ENCODE measurements at places on chromosomes 12 and 14.

DNA sequence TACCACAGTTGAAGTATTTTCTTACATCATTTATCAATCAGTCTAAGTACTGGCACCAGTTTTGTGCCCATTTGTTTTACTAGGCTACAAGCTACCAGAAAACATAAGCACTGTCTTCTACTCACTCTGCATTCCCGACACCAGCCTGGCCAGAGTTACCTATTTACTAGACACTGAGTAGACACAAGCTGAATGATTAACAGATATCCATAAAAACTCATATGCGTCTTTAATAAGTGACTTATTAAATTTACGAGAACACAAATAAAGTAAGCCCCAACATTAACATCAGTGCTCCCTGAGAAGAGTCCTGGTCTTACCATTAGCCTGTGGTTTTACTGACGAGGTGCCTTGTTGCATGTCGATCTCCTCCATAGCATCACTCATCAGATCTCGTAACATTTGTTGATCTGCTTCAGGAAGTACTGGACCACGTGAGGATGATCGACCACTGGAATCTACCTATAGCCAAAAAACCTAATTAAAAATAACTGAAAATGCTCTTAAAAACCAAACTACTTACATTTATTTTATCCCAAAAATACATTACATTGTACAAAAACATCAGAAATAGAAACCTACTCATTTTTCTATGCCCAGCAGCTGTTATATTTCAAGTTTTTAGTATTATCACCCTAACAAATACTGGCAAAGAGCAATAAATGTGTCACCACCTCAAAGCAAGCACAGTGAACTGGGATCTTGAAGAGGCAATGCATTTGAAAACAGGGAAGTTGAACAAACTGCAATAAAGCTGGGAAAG is 53.3 kb downstream of the BDKRB1 start:
- DNase-seq = no peak

DNA sequence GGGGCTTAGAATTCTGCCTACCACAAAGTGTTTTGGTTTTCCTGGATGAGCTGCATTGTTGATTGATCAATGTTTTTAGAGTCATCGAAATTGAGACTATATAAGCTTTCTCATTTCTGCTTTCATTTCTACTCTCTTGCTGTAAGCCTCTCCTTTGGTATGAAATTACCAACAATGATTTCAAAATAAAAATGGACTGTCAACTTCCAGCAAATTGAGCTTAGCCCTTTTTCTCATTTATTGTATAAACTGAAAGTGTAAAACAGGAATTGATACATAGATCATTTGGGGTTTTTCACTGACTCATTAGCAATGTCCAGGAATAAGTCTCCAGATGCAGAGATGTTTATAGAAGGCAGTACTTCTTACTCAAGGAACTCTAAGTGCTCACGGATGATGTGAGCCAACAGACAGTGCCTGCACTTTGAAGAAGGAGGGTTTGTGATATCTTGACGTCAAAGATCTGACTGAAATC is 20.0 kb upstream of the PCNX1 start:
- no peak for DNase-seq

DNA sequence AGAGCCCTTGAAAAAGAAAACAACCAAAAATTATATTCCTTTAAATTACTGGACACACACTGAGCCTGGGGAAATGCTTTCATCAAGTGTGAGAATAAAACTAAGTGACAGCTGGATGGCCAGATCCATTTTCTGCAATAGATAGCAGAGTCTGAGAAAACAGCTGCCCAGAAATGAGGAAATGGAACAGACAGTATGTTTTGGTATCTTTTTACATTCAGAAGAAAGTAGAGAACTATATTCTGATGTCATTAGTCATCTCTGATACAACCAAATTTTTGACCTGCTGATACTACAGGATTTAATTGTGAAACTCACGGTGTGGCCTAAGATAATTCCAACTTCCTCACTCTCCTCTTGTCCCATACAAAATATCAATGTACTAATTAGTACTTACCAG is 78.2 kb downstream of the HMGA2 start:
- no peak for DNase-seq

DNA sequence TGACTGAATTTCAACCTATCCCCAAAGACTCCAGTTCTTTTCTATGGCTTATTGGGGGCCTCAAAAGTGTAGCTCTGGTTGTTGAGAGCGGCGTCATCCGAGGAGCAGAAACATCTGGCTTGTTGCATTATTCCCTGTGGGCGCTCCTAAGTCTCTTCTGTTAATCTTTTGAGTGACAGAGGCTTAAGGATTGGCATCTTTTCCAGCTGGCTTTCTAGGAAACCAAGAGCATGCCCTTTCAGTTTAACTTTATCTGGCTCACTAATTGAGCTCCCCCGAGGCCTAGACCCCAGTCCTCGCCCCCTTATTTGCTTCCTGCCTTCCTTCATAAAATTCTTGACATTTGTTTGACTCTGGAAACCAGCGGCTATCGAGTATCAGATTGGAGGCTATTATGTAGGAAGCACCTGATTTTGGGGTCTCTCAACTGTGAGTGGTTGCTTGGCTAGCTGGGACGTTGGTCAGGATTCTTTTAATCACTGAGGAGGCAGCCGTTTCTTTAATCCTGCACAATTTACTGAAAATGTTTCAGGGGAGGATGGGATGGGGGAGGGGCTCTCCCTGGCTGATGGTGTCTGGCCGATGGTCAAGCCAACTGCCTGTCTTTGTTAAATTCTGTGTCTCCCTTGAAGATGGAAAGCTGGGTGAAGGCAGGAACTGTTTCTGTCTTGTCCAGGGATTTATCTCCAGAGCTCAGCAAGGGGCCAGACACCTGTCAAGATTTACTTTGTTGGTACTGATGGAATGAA is 3.1 kb downstream of the SMOC1 start:
- DNase-seq = no peak

- DNase-seq = no peak
Measured at GRCh38 chr12:19409376-19409775, 29.9 kb upstream of the AEBP2 start.

DNA sequence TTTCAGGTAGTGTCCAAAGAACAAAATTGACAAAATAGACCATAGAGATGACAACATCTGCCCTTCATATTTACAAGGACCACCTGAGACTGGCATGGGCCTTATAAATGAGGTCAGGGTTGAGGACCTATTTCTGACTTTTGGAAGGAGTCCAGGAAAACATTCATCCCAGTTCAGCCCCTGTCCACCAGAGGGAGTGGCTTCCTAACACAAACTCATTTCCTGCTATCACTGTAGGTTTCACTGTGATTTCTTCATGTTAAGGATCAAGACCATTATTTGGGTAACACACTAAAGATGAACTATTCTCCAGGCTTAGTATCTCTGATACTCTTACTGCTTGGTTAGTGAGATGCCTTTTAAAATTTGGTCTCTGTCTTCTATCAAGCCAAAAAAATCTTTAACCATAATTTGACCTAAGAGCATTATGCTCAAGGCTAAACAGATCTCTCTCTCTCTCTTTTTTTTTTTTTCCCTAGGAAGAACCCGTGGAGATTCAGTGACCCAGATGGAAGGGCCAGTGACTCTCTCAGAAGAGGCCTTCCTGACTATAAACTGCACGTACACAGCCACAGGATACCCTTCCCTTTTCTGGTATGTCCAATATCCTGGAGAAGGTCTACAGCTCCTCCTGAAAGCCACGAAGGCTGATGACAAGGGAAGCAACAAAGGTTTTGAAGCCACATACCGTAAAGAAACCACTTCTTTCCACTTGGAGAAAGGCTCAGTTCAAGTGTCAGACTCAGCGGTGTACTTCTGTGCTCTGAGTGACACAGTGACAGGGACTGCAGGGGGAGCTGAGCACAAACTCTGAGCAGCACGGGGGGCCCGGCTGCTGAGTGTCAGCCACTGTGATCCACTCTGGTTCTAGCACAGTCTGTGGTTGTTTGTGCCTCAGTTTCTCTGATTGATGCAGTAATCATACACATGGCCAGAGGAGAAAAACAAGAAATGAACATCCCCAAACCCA is 267.6 kb upstream of the OR4E1 start:
- DNase-seq = peak; percentile 22

DNA sequence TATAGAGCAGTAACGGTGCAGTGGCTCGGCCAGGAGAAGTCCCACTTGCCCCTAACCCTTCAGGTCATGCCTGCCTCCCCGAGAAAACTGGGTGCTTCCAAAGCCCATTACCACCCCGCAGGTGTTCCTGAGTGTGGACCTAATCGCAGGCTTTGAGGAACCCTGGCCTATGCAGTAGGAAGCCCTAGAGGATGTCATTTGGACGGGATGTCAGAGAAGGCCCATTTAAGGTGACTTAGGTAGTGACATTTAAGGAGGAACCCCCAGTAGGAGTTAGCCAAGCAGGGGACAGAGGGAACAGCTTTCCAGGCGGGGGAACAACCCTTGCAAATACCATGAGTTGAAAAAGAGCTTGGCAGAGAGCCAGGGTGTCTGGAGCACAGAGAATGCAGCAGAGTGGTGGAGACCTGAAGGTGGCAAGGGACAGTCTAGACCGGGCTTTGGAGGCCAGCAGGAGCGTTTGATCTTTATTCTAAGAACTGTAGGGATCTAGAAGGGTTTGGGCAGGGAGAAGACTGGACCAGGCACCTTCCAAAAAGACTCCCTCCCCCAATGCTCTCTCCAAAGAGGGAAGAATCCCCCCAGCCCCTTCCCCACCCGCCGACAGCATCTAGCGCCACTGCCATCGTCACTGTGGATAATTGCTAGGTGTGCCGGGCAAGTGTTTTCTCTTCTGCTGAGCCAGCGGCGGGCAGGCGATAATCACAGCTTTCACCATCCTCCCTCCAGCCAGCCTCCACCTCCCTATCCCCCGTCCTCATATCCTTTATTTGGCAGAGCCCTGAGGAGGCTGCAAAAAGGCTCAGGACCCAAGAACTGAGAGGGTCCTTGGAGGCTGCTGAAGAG is 33.3 kb upstream of the BEGAIN start:
- no peak for DNase-seq

GRCh38 chr12:104372061-104372720 is 68.7 kb downstream of the EID3 start:
- no peak for DNase-seq

GRCh38 chr14:54762296-54762695 is 140.3 kb downstream of the GCH1 start:
- DNase-seq = no peak

- peak; percentile 78 for DNase-seq
Measured at GRCh38 chr12:42129595-42130204, 15.0 kb downstream of the GXYLT1 start.
